HT1080 (cell line): ENCODE measurements at places on chromosomes 16 and 17. TPM values are rescaled to one million over a fixed set of nuclear protein-coding genes. Genes with fewer than 3 reads are reported as not detected.
A peak's percentile ranks its signal among the peaks of the same experiment; 100 is the strongest.

- no peak for DNase-seq
Measured at GRCh38 chr17:49916854-49917515, 52.0 kb upstream of the DLX4 start.

DNA sequence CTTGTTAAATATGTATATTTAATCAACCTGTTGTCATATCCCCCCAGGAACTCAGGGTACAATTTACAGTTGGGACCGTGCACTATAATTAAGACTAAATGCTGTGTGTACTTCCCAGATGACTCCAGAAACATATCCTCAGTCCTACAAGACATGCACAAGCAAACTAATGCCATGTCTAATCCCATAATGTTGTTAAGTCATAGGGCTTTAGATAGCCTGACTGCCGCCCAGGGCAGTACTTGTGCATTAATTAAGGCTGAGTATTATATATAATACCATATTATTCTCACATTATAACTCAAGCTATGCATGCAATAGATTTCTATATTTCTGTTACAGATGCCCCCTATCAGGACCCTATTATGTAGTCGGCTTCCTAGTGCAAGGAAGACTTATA, 20.1 kb upstream of the CPHXL start:
- no peak for DNase-seq

DNA sequence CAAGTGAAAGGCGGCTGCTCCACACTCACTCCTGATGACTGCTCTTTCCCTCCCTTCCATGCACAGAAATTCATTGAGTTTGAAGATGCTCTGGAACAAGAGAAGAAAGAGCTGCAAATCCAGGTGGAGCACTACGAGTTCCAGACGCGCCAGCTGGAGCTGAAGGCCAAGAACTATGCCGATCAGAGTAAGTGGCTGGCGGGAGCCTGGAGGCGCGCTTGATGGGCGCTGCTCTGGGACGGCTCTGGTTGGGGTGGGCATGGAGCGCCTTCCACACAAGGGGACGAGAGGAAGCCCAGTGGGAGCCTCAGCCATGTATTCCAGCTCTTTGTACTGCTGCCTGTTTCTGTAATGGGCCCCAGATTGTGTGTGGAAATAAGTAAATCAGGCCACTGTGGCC, 18.5 kb downstream of the MAPK8IP3 start:
- no peak for DNase-seq

The TBX21 gene
- not detected in 2 replicates for total RNA-seq

GRCh38 chr16:87327798-87328495, 10.8 kb upstream of the C16orf95 start:
- no peak for DNase-seq

The SEZ6 gene
- not detected in 2 replicates for total RNA-seq

The MT1G gene
- 0.33 and 1.4 TPM in 2 replicates for total RNA-seq

The TSNAXIP1 gene
- 0.18 TPM in 1 of 2 replicates, not detected in the other for total RNA-seq

DNA sequence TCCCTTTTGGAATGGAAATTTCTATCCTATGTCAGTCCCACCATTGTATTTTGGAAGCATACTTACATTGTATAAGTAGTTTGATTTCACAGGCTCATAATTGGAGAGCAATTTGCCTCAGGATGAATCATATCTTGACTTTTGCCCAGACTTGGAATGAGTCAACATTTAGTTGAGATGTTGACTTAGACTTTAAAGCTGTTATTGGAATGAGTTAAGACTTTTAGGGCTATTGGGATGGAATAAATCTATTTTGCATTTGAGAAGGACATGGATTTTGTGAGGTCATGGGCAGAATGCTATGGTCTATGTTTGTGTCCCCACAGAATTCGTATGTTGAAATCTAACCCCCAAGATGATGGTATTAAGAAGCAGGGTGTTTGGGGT, 12.2 kb upstream of the ZNF594 start:
- DNase-seq = peak; percentile 41

GRCh38 chr16:2450535-2450934, 9.4 kb upstream of the TEDC2 start:
- DNase-seq = no peak

GRCh38 chr16:72501739-72502593, 330.0 kb upstream of the PMFBP1 start:
- DNase-seq = peak; percentile 61

GRCh38 chr16:57892447-57893096, 78.4 kb downstream of the CNGB1 start:
- DNase-seq = no peak

DNA sequence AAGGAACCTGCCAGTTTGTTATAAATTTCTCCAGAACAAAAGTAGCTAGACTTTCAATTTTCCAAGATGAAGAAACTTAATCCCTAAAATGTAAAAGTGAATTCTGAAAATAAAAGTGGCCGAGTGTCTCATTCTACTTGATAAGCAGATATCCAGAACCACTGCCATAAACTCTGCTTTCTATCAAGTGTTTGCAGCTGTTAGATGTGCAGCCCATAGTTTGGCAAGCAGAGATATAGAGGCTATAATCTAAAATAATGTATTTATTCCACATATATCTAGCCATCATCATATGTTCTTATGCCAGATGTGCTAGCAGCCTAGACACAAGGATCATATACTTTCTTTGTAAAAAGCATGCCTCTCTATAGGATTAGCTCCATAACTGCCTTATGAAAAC, 14.7 kb upstream of the FBXL20 start:
- DNase-seq = no peak

The TPSG1 gene
- total RNA-seq = not detected in 2 replicates

The FOXN1 gene
- total RNA-seq = not detected in 2 replicates

GRCh38 chr17:2346475-2346874, 9.2 kb downstream of the SGSM2 start:
- no peak for DNase-seq

DNA sequence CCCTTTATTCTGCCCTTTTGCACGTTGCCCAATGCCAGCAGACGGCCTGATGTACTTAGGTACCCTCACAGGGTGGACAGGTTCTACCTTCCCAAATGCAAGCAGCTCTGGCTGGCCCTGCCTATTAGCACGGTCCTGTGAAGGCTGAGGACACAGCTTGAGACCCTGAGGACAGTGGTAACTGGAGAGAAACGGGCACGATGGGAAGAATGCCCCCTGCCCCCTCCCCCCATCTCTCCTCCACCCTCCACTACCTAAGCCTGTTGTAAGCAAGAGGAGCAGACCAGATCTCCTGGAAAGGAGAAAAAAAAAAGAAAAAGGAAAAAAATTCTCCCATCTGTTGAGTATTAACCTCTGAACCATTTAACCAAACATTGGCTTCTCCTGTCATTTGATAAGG, 34.1 kb downstream of the MEOX1 start:
- no peak for DNase-seq

- DNase-seq = no peak
Measured at GRCh38 chr17:8628609-8629169, 1.8 kb downstream of the MYH10 start.

The CA7 gene
- total RNA-seq = not detected in 2 replicates

GRCh38 chr17:27565874-27566670, 64.9 kb upstream of the LGALS9 start:
- no peak for DNase-seq

The DPEP2 gene
- total RNA-seq = not detected in 2 replicates

GRCh38 chr16:55711959-55712876, 56.4 kb downstream of the SLC6A2 start:
- peak; percentile 39 for DNase-seq

The HIGD1B gene
- not detected in 2 replicates for total RNA-seq

The ALOX12 gene
- total RNA-seq = not detected in 2 replicates

- no peak for DNase-seq
Measured at GRCh38 chr17:50766222-50767023, 895 bp downstream of the ANKRD40CL start.

The CRHR1 gene
- not detected in 2 replicates for total RNA-seq

The FBXW10B gene
- total RNA-seq = 0.43 and 0.47 TPM in 2 replicates

The KRT36 gene
- not detected in 2 replicates for total RNA-seq

- no peak for DNase-seq
Measured at GRCh38 chr16:52235186-52235585, 311.8 kb downstream of the TOX3 start.

GRCh38 chr17:29149431-29150064, 30.6 kb downstream of the MYO18A start:
- DNase-seq = no peak

The ARHGAP27 gene
- total RNA-seq = 10.2 and 11.4 TPM in 2 replicates

DNA sequence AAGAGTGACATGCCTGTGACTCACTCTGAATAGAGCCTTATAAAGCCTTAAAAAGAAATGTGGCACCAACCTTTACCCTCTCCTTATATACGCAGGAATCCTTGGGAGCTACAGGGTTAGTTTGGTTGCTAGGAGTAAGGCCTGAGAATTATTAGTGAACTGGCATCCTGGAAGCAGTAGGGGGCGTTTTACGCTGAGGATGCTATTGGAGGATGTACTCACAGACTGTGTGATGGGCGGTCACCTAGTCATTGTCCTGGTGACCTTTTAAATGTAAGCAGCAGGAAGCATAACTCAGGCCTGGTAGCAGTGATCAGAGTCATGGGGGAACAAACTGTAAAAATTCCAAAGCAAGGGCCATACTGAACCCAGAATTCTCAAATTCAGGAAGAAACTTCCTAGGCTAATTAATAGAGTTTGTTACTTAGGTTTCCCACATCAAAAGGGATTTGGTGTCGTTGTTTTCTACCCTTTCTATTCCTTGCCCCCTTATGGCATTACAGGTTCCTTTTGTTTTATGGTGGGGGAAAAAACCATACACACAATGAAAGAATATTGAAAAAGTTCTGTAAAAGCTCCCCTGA, 153.8 kb downstream of the SNX11 start:
- peak; percentile 80 for DNase-seq

The KRT39 gene
- not detected in 2 replicates for total RNA-seq

The TEKT1 gene
- total RNA-seq = not detected in 2 replicates

GRCh38 chr17:1509290-1509881, 7.0 kb downstream of the INPP5K start:
- peak; percentile 30 for DNase-seq

The TMEM238L gene
- not detected in 2 replicates for total RNA-seq

DNA sequence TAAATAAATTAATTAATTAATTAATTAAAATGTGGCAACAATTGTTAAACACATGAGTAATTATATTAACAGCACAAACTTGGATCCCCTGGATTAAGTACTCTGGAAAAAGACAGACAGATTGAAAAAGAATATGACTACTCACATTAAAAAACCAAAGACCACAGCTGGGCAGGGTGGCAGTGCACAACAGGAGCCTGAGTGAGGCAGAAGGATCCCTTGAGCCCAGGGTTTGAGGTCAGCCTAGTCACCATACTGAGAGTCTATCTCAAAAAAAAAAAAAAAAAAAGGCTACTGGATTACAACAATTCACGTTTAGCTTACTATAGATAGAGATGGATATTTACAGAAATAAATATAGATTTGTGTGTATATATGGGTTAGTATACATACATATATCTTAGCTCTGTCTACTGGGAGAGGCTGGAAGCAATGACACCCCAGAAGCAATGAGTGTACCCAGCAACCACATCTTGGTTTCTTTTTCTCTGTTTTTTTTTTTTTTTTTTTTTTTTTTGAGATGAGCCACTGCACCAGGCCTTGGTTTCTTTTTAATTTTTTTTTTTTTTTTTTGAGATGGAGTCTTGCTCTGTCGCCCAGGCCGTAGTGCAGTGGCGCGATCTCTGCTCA, 10.6 kb upstream of the SUZ12 start:
- DNase-seq = no peak

GRCh38 chr17:41638941-41639340, 14.6 kb upstream of the KRT17 start:
- DNase-seq = no peak

The ATPAF2 gene
- 16.6 and 17.8 TPM in 2 replicates for total RNA-seq

DNA sequence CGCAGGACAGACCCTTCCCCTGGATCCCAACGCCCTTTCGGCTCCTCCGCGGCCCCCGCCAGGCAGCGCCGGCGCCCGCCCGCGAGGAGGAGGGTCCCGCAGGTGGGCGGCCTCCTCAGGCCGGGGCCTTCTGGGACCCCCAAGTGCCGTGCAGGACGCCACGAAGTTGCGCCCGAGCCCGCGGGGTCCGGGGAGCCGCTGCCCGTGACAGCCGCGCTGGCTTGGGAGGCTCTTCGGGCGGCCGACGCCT, 504 bp downstream of the ERN1 start:
- DNase-seq = no peak

GRCh38 chr16:28491230-28491969, 474 bp downstream of the CLN3 start:
- no peak for DNase-seq

DNA sequence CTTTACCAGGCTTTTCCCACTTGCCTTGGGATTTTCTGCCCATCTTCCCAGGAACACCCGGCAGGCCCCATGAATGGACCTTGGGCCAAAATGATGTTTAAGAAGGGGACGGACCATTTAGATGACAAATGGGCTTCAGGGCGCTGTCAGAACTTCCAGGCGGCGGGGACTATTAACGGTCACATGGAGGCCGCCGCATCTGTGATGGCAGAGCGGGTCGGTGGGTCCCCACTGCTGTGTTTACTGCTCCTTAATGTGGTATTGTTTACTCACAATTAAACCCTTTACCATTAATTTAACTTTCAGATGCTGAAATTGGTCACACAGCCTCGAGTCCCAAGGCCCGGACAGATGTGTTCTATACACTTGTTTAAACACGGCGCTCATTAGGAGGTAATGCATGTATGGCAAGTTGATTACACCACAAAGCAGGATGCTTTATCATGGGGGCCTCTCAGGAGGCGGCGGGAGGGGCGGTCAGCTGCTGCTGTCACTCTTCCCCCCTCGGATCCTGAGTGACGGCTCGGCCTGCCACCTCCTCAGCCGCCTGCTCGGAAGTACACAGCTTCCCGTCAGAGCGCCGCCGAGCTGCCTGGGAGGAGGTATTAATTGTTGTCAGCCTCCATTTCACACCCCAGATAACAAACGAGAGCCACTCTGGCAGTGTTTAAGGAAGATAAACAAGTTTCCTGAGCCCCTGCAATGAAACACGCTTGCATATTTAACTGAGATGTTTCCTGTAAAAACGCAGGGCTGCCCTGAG, 83.9 kb upstream of the IRX3 start:
- DNase-seq = no peak

DNA sequence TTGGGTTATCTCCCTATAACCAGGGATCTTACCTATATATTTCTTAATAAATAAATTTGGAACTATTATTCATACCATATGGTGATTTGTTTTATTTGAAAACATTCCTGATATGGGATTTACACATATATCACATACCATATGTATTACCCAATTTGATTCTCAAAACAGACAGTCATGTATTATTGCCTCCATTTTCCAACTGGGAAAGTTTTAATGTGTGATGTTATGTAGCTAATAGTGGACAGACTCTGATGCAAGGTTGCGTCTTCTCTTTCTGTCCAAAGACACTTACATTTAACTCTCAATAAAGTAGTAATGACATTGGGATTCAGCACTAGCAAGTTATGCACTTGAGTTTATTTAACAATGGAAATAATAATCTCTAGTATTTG, 1.1 kb downstream of the KRTAP9-9 start:
- no peak for DNase-seq

The CCL3 gene
- 0.17 TPM in 1 of 2 replicates, not detected in the other for total RNA-seq

- DNase-seq = peak; percentile 22
Measured at GRCh38 chr17:78839762-78840529, 668 bp downstream of the USP36 start.

DNA sequence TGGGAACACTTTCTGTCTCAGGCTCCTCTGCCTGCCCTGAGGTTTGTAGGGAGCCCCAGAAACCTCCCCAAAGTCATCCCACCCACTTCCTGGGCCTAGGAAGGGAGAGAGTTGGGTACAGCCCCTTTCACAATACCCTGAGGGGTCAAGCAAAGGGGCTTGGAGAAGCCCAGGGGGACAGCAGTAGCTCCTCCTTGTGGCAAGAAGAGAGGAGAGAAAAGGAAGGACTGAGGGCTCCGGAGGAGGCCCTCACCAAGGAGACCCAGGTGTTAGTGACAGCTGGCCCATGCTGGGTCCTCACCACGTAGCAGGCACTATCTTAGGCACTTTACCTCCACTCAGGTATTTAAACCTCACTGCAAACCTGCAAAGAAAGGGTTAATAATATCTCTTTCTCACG, 112.8 kb downstream of the IRX5 start:
- no peak for DNase-seq
